ENCODE measurements at places on chromosomes 2 and 18.
A peak's percentile ranks its signal among the peaks of the same experiment; 100 is the strongest.

- no peak for DNase-seq
Observed at GRCh38 chr2:16137080-16137755, 196.9 kb downstream of the MYCN start.

- DNase-seq: peak; percentile 75
Observed at GRCh38 chr2:162301151-162301804, 17.2 kb downstream of the IFIH1 start.

DNA sequence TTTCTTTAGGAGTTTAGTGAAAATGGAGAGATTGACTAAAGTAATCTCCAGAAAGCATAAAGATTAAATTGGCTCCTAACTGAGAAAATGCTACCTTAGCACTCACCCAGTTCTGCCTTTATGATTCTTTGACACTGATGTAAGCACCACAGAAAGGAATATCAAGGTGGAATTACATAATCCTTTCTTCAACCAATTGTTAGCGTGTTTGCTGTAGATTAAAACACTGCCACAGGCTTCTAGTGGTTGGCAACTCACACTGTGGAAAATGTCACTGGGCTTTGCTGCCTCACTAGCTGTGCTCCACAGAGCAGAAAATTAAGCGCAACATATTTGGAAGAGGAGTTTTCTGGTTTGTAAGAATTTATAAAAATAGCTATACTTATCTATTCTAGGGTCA, 104.1 kb downstream of the DLGAP1 start:
- no peak for DNase-seq

GRCh38 chr2:45788401-45788800, 136.9 kb downstream of the PRKCE start:
- no peak for DNase-seq

DNA sequence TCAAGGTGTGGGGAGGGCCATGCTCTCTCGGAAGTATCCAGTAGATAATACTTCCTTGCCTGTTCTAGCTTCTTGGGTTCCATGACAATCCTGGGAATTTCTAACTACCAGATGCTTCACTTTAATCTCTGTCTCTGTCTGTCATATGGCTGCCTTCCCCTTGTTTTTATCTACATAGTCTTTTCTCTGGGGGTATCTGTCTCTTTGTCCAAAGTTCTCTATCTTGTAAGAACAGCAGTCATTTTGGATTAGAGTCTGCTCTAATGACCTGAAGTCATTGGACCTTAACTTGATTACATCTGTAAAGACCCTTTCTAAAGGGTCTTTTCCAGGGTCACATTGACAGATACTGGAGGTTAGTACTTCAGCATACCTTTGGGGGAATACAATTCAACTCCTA, 11.4 kb upstream of the EPB41L5 start:
- DNase-seq: no peak

DNA sequence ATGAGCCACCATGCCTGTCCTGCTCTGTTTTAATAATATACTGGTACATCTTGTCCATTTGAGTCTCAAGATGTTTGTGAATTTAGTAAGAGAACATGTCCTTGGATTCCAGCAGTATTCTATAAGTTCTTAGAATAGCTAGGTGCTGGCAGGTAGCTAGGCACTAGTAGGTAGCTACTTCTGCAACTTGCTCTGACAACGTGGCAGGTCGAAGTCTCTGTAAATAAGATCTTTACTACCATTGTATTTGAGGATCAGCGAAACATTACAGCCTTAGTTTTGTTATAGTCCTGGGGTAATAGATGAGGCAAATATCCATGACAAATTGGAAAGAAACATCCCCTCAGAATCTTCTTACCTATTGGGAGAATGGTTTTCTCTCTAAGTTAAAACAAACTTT, 14.2 kb upstream of the PRELID3A start:
- DNase-seq: no peak

DNA sequence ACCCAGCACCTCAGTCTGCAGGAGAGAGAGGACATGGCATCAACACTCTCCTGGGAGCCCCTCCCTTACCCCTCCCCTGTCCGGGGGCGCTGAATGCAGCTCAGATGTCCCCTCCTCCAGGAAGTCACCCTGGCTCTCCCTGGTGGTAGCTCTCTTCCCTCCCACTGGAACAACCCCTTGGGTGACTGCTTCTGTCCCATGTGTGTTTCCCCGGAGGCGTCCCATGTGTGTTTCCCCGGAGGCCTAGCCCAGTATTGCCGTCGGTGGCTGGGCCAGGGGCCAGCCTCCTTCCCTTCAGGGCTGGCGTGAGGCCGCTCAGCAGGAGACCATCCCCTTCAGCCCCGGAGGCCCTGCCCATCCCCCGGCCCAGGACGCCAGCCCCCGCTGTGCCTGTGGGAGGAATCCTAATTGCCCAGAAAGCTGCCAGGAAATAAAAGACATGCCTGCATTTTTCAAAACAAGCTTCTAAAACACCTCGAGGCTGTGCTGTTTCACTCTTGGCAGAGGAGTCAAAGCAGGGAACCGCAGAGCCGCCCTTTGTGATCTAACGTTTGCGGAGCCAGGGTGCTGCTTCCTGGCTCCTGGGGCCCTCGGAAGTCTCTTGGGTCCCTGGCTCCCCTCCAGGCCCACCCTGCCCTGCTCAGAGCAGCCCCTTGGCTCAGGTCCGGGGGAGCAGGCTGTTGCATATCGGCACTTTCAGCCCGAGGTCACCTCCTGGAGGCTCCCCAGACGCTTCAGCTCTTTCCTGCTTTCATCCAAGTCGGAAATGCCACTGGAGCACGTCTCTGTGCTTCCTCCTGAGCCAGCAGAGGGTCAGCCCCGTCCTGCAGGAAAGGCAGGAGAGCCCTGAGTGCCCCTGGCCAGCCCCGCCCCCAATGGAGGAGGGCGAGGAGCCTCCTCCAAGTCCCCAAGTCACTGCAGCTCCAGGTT, 11.4 kb downstream of the SNED1 start:
- peak; percentile 50 for DNase-seq

DNA sequence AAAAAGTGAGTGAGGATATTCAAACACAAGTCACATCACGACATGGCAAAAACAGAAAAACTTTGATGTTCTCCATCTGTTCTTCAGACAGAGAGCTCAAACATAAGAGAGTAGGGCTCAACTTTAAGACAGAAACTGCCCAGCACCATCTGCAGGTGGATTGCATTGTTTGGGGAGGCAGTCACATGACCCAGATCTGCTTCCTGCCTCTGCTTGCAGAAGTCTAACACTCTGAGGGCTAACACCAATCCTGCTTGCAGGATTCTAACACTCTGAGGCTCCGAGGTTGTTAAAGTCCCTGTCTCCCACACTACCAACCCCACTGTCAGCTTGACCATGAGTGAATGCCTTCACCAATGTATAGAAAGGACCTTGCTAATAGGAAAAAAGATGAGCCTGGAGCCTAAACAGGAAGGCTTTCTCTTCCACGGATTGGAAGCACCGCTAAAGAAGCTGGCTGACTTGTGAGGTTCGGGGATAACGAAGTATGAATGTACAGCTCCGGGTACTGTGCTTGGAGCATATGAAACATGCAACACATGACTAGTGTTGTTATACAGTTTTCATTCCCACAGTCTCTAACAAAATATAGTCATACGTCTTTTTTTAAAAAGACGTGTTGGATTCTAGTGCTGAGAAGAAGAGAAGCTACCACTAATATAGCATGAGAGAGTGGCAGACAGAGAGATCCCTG, 176.6 kb upstream of the CREB1 start:
- peak; percentile 20 for DNase-seq

DNA sequence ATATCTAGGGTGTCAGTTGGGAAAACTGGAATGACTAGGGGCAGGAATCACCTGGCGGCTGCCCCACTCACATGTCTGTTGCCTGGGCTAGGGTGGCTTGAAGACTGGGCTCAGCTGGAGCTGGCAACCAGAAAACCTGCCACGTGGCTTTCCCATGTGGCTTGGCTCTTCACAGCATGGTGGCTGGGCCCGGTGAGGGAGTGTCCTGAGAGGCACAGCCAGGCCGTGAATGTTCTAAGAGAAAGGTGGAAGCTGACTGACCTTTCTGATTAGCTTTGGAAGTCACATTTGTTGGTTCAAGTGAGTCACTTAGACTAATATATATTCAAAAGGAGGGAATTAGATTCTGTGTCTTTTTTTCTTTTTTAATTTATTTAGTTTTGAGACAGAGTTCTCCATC, 22.7 kb downstream of the SP5 start:
- peak; percentile 8 for DNase-seq

DNA sequence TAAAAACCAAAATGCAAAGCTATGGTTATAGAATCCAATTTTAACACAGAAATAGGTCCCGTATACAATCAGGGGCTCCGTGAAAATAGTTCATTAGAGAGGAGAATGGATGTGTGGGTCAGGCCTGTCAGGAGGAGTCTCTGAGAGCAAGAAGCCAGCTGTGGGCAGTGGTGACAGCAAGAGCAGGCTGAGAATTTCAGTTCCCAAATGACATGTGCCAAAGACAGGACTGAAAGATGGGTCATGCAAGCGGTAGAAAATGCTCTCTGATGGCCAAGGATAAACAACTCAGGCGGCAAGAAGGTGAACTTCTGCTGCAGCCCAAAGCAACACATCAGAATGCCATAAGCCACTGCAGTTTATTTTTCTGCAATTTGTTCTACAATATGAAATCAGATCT, 100.4 kb downstream of the CCDC141 start:
- DNase-seq: no peak

- DNase-seq: no peak
Observed at GRCh38 chr2:27086724-27087593, at the start of gene KHK. KHK (plus strand) TSS chr2:27086772; CDS start chr2:27087260, 488 bp downstream.

- no peak for DNase-seq
Observed at GRCh38 chr18:42614619-42615293, 500.7 kb downstream of the RIT2 start.

GRCh38 chr2:109538546-109538945, 75.2 kb downstream of the SEPTIN10 start:
- DNase-seq: no peak

Measured in IMR-90 (cell line).